ENCODE measurements at places on chromosomes 7 and 10. TPM values are rescaled to one million over a fixed set of nuclear protein-coding genes. Genes with fewer than 3 reads are reported as not detected.

DNA sequence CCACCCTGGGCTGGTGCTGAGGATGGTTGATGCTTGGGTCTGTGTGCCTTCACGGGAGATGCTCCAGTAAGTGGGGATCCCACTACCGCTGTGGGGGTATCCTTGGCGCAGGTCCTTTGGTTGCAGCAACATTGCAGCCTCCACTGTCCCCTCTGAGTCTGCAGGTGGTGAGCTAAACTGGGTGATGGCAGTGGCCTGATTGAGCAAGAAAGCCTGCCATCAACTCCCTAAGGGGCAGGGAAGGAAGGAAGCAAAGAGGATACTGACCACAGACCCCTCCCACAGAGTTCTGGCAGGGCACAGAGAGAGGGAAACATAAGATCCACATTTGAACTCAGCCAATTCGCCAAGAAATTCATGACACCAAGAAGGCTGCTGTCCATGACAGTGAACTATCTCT, 43.2 kb downstream of the MYO1G start:
- DNase-seq = no peak

DNA sequence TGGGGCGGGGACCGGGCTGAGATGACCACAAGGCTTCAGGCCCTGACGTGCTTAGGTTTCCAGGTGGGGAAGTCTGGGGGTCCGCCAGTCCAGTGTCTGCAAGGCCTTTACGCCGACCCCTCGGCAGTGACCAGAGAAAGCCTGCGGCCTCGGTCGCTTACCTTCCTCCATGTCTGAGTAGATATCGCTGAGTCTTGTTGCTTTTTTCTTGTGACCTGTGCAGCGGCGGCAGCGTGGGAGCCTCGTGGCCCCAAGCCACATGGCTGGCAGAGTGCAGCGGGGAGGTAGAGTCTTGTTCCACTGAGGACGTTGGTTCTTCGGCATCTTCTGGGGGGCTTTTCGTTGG, 329 bp downstream of the NOLC1 start:
- DNase-seq = no peak

The DNTT gene
- total RNA-seq = not detected

- no peak for DNase-seq
Observed at GRCh38 chr10:22649994-22650393, 64.4 kb downstream of the PIP4K2A start.

GRCh38 chr7:88818552-88818951, 23.0 kb upstream of the TEX47 start:
- DNase-seq = no peak

DNA sequence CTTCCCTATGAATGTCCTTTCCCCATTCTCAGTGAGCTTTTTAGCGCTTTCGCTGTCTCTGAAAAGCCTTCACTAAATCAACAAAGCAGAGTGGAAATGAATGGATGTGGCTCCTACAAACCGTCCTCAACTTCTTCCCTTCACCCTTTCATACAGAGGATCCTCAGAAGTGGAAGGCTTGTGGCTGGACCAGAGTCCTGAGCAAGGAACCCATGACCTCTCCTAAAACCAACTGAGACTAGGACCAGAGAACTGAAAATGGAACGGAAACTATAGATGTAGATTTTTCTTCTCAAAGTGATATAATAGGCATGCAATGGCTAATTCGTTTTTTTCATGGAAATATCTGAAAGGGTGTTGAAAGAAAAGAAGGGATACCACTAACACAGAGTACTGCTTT, 122.5 kb downstream of the LHFPL3 start:
- DNase-seq = no peak

DNA sequence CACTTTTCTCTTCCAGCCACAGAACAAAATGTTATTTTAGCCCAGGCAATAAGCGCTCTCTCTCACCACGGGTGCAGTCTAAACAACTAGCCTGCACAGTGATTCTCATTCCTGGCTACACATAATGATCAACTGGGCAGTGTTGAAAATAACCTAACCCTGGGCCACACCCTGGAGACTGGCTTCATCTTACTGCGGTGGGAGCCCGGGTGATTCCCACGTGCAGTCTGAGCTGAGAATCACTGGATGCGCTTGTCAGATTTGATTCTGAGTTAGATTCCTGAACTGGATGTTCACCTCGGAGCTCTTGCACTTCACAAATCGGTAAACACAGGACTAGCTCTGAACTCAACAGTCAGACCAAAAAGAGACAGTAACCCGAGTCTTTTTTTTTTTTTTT, 14.9 kb downstream of the ZC3HAV1 start:
- no peak for DNase-seq

- no peak for DNase-seq
Observed at GRCh38 chr7:128063088-128063487, 31.9 kb upstream of the LRRC4 start.

The CTNNA3 gene
- total RNA-seq = not detected

DNA sequence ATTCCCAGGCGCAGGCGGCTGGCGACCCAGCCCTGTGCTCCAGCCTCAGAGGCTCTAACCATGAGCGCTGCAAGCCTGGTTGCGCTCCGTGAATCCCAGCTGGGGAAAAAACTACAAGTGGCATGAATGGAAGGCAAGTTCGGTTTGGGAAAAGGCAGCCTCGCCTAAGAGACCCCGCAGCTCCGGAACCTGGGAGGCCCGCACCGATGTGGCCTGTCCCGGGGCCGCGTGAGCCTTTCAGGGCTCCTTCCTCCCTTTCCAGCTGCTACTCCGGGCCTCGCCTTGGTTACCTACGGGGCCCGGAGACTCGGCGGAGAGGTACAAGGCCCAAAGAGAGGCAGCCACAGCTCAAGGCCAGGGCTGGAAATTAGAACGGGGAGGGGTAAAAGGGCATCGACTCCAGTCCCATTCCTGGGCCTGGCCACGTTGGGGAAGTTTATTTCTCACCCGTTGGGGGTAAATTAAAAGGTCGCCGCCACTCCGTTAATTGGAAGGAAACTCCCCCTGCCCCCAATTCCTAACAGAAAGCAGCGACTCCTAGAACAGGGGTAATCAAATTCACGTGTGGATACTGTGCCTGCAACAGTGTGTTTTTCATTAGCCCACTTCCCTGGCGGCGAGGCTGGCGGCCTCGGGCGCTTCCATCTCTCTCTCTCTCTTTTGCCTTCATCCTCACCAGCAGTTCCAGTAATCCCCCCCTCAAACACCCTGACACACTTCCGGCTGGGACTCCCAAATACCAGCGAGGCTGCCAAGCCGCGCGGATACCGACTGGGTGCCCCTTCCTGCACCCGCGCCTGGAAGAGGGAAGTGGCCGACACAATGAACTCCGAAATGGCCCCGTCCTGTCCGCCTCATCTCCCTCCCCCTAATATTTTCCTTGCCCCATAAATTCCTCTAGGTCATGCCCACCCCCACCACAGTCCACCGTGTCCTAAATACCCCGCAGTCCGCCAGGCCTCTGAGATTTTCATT, 1.5 kb upstream of the HOXA9 start:
- DNase-seq = no peak

- DNase-seq = no peak
Observed at GRCh38 chr7:672891-673290, 53.6 kb upstream of the DNAAF5 start.

DNA sequence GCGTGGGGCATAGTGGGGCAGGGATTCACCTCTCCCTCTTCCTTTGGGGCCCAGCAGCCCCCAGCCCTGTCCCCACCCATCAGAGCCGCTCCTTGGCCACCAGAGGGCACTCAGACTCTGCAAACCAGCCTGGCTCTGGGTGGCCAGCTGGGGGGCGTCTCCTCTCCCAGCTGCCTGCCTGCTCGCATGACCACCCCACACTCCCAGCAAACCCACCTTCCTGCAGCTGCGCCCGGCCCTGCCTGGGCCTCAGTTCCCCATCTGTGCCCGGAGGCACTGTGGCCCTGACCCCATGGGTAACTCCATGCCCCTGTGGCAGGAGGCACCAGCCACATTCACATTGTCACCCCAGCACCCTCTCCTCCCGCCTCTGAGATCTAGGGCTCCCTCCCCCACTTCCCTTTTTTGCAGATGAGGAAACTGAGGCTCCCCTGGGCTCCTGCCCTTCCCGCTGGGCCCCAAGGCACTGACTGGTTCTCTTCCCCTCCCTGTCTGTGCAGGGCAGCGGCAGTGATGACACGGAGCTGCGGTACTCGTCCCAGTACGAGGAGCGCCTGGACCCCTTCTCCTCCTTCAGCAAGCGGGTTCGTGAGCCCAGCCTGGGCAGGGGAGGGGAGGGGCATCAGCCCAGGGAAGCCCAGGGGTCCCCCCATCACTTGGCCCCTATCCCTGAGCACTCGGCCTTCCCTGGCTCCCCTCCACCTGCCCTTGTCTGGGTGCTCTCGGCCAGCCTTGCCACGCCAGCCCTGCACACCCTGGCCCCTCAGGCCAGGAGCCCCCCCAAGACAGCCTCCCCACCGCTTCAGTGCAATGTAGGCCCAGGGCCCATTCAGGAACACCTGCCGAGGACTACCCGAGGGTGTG, 6.9 kb upstream of the SH2B2 start:
- DNase-seq = peak; percentile 83

DNA sequence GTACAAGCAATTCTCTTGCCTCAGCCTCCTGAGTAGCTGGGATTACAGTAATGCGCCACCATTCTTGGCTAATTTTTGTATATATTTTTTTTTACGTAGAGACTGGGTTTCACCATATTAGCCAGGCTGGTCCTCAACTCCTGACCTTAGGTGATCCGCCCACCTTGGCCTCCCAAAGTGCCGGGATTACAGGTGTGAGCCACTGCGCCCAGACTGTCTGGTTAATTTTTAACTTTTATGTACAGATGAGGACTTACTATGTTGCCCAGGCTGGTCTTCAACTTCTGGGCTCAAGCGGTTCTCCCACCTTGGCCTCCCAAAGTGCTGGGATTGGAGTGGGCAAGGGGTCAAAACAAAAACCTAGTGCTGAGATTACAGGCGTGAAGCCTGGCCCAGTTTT, 101.8 kb downstream of the JMJD1C start:
- DNase-seq = no peak

The OR6V1 gene
- total RNA-seq = not detected

The EPO gene
- total RNA-seq = not detected

The SCART1 gene
- 4.4 TPM for total RNA-seq

The FOXI2 gene
- not detected for total RNA-seq

GRCh38 chr10:49113741-49114141, 1.6 kb downstream of the VSTM4 start:
- no peak for DNase-seq

- DNase-seq = no peak
Observed at GRCh38 chr10:132951926-132952325, 9.6 kb upstream of the CFAP46 start.

- DNase-seq = no peak
Observed at GRCh38 chr7:154735766-154736165, 267.2 kb downstream of the PAXIP1 start.

- DNase-seq = no peak
Observed at GRCh38 chr7:117995850-117996650, 122.8 kb upstream of the CTTNBP2 start.

The AGFG2 gene
- 23.4 TPM for total RNA-seq

The STEAP2 gene
- total RNA-seq = 0.02 TPM

The UPK3BL1 gene
- total RNA-seq = 19.3 TPM

- DNase-seq = no peak
Observed at GRCh38 chr10:91210435-91210834, 10.0 kb upstream of the PCGF5 start.

DNA sequence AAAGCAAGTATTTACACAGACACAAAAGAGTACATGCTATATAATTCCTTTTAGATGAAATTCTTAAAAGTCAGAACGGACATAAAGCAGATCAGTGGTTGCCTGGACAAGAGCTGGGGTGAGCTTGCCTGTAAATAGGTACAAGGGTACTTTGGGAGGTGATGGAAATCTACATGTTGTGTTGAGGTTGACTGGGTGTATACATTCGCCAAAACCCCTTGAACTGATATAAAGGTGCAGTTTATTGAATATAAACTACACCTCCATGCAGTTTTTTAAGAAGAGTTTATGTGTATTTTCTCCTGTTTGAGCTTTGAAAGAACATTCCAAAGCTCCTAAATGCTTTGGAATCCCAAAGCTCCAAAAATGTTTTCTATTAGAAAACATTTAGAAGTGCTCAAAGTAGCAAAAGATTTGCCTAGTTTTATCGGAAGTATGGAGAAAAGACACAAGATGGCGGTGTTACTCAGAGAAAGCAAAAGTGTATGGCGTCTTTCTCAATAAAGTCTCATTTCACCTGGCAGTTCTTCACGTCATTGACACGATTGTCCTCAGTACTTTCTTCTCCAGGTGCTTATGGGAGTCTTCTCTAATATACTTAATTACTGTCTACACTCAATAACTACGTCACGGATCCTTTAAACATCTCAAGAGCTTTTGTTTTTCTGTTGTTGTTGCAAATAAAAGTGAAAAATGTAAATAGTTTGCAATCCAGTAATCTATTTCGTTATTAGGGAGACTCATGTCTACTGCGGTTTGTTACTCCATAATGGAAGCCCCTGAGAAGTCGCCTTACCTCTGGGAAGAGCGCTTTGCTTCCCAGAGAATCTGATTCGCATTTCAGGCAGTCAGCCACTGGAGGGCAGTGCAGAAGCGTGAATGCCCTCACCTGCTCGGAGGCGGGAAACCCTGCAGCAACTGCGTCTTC, 14.7 kb upstream of the SEC61G start:
- DNase-seq = peak; percentile 67

The NUDT13 gene
- total RNA-seq = 4.7 TPM

The CHCHD2 gene
- 976 TPM for total RNA-seq

The GRIFIN gene
- not detected for total RNA-seq

The THSD7A gene
- total RNA-seq = 0.02 TPM

Measured in K562 (cell line).